Daoy (cell line): ENCODE measurements at places on chromosomes 7 and 10. TPM values are rescaled to one million over a fixed set of nuclear protein-coding genes. Genes with fewer than 3 reads are reported as not detected.
A peak's percentile ranks its signal among the peaks of the same experiment; 100 is the strongest.

DNA sequence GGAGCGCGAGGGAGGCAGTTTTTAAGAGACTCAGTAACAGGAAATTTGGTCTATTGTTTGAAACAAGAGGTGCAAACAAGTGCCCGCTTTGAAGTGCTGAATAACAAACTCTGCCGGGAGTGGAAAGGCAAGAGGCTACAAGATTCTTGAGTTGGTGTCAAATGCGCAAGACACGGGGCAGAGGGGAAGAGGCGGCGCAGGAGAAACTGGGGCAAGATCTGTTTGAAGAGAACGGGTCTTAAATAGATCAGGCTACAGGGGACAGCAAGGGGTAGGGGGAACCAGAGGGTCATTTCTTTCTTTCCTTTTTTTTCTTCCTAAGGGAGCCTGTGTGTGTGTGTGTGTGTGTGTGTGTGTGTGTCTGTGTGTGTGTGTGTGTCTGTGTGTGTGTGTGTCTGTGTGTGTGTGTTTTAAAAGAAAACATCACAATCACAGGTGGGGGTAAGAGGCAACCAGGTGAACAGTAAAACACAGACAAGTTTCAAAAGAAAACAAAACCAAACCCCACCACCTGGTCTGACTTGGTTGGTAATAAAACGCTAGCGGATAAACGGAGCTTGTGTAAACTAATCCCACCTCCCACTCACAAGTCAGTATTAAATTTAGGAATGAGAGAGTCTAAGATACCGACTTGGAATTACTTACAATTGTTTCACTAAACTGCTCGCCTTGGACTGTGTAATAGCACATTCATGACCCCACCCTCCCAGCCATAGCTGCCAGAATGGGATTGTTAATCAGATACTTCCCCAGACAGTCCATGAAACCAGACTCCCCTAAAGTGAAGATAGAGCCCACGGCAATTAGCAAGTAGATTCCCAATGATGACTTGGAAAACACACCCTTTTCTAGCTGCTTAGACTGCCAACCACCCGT, 13.1 kb upstream of the CUX1 start:
- peak; percentile 31 for DNase-seq

TAS2R4 gene
- 0.18 and 0.69 TPM in 2 replicates for total RNA-seq

DNA sequence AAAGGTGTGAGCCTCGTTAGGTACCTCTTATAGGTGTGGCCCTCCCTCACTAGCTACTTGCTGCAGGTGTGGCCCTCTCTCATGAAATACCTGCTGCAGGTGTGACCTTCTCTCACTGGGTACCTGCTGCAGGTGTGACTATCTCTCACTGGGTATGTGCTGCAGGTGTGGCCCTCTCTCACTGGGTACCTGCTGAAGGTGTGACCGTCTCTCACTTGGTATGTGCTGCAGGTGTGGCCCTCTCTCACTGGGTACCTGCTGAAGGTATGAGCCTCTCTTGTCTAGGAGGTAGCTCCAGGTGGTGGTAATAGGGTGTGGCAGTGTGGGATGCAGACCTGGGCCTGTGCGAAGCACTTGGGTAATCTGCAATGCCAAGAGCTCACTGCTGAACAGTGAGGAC, 170.7 kb upstream of the PLPP4 start:
- DNase-seq: no peak

GCK gene
- 0.46 TPM in 1 of 2 replicates, not detected in the other for total RNA-seq

- peak; percentile 79 for DNase-seq
These were observed 14.0 kb downstream of the WNT2 start for GRCh38 chr7:117308891-117309290.

- no peak for DNase-seq
These were observed 213.0 kb upstream of the SMIM30 start for GRCh38 chr7:113331155-113331898.

DNA sequence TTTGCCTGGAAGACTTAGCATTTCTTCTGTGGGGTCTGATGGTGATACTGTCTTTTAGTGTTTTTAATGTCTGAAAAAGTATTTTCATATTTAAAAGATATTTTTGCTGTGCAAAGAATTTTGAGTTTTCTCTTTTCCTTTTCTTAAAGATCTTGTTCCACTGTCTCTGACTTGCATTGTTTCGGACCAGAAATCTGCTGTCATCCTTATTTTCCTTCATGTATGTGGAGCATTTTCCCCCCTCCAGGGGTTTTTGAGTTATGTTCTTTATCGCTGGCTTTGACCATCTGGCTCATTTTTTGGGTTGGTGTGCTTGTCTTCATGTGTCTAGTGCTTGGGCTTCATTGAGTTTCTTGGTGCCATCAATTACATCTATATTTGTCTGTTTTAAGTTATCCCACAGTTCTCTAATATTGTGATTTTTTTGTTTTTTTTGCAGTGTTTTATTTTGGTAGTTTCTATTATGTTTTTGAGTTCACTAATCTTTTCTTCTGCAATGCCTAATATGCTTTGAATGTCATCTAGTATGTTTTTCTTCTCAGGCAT, 119.9 kb downstream of the MGMT start:
- DNase-seq: no peak
